Activated CD8-positive, alpha-beta memory T cell treated with anti-CD3 and anti-CD28 coated beads for 1 hour (primary cell): ENCODE measurements at places on chromosomes 4 and X.

GRCh38 chrX:63349307-63349706 lies 1.8 kb downstream of the SPIN4 start:
- DNase-seq: no peak

DNA sequence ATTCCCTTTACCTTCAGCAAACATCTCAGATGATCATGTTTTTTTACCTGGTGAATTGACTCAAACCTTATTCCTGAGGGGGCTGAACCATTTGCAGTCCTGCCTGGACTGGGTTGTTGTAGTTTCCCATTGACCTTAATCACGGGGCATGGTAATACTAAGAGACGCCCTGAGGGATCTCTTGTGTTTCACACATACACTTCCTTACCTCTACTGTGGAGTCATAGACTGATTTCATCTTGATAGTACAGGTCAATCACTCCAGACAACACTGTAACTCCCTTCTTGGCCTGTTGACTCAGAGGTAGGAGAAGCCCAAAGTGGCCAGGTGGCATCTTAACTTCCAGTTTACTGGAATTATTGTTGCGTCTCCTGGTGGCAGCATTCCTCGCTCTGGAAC lies 1064.0 kb upstream of the PCDH10 start:
- no peak for DNase-seq

- DNase-seq: no peak
These were observed 31.2 kb downstream of the PJA1 start for GRCh38 chrX:69133921-69134542.

- DNase-seq: no peak
These were observed 29.2 kb downstream of the ARSJ start for GRCh38 chr4:113950207-113950606.

DNA sequence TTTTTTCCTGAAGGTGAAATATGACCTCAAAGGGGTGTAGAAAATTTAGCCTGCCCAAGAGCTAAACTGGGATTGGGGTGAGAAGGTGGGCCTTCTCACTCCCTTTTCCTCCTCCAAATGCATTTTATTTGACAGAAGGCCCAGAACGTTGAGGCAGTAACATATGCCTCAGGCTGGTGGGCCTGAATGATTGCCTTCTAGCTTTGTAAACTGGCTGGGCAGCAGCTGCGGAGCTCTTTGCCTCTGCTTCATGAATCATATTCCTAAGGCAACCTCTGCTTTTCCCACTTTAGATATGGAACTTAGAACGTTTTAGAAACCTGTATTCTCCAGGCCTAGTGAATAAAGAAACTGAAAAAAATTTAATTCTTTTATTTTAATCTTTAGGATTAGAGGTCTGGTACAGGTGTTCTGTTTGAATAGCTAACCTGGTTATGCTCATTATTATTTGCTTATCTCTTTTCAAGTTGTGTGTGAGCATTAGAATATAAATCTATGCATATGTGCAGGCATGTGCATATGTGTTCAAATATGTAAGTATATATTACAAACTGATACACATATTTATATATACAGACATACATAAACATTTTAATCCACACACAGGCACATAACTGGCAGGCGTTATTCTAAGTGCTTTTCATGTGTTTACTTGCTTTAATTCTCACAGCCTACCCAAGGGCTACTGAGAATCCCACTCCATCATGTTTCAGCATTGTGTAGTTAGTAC lies 11.5 kb downstream of the PRDM8 start:
- no peak for DNase-seq

DNA sequence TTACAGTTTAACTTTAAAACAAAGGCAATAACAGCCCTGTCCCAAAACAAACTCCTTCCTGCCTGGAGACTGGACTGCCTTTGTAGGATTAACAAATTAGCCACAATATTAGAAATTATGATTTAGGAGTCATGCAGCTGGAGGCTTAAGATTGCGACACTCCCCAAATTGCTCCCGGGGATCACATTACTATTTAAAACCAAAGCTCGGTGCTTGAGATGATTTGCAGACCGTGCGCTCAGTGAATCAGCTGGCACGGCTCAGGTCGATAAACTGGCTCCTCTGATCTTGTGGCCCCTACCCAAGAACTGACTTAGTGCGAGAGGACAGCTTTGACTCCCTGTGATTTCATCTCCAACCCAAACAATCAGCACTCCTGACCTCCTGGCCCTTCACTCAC lies 829.3 kb downstream of the NLGN4X start:
- no peak for DNase-seq

GRCh38 chrX:145919400-145919799 lies 101.8 kb downstream of the SLITRK2 start:
- DNase-seq: no peak

- DNase-seq: no peak
These were observed 64.9 kb upstream of the NPY2R start for GRCh38 chr4:155143512-155143911.

DNA sequence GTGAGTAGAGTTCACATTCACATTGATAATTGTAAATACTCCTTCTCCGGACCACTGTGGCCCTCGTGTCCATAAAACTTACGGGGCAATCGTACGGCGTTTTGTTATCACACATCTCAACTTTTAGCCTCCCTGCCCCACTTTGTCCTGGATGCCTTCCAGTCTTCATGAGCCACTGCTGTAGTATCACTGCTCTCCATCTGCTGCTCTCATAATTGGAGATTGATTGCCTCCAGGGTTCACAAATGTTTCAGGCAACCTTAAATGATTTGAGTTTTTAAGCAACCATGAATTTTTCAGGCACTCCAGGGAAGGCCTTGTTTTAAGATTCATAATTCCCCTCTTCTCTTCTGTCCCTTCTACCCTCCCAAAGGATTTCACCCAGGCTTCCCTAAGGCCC lies 28.4 kb downstream of the ALPK1 start:
- no peak for DNase-seq

DNA sequence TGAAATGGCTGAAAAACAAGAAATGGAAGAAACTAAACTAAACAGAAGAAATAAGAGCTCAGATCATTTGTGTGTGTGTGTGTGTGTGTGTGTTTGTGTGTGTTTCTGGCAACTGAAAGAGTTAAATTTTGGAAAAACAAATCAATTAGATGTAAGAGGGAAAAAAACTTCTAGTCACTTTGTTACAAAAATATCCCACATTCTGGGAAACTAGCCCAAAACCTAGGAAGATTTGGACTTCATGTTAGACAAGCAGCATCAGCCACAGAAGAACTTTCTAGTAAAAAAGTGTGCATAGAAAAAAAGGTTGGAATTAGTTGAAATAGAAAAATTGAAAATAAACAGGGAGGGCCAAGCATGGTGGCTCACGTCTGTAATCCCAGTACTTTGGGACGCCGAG lies 111.6 kb upstream of the PRKG2 start:
- DNase-seq: no peak

GRCh38 chr4:86720508-86721068 lies 126.5 kb downstream of the PTPN13 start:
- no peak for DNase-seq

- DNase-seq: no peak
These were observed 385 bp downstream of the LYAR start for GRCh38 chr4:4289597-4289940.

DNA sequence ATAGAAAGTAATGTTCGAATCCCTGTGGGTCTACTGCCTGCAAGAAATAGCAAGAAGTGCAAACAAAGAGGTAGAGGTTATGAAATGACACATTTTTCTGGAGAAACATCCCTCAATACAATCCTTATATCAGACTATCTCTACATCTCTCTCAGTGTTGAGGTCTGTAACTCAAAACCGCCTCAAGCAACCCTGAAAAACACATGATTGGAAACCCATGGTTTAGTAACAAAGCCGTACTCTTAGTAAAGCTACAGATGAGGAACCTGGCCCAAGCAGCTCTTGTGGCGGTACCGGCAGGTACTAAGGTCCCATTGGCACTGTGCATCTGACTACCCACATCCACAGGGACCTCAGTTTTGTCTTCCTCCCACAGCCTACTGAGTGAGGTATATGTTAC lies 53.9 kb downstream of the IRF2 start:
- no peak for DNase-seq

DNA sequence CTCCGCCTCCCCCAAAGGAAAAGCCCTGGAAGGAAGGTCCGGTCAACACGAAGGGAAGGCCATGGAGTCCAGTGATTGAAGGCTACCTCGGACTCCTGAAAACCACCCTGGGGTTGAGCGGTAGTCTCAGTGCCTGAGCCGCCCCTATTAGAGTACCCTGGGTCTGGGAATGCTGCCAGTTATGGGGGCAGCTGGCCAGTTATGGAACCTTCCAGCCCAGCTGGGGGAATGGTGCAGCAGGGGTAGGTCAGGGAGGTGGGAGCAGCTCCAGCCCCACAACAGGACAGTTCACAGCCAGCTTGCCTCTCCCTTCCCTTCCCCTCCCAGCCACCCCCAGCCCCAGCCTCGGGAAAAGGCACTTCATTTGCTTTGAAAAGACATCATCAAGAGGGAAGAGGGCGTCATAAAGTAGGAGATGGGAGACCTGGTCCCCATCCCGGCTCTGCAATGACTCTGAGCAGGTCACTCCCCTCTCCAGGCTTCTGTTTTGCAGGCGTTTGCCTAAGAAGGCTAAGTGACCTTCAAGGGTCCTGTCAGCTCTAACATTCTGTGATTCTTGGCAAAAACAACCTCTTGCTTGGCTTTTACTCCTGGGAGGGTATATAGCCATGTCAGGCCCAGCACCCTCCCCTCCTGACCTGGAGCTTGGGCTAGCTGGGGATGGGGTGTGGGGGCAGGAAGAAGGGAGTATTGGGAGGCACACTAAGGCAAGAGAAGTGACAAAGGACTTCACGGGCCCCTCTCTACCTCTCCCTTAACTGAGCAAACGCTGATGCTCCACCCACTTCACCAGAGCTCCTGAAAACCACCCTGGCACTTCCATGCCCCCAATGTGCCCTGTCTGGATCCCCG lies 8.0 kb downstream of the APLN start:
- no peak for DNase-seq

GRCh38 chr4:30920043-30920442 lies 199.9 kb downstream of the PCDH7 start:
- DNase-seq: no peak

GRCh38 chr4:84496706-84497503 lies 2.2 kb downstream of the NKX6-1 start:
- DNase-seq: no peak

GRCh38 chr4:113142351-113142750 lies 92.9 kb downstream of the ANK2 start:
- DNase-seq: no peak

DNA sequence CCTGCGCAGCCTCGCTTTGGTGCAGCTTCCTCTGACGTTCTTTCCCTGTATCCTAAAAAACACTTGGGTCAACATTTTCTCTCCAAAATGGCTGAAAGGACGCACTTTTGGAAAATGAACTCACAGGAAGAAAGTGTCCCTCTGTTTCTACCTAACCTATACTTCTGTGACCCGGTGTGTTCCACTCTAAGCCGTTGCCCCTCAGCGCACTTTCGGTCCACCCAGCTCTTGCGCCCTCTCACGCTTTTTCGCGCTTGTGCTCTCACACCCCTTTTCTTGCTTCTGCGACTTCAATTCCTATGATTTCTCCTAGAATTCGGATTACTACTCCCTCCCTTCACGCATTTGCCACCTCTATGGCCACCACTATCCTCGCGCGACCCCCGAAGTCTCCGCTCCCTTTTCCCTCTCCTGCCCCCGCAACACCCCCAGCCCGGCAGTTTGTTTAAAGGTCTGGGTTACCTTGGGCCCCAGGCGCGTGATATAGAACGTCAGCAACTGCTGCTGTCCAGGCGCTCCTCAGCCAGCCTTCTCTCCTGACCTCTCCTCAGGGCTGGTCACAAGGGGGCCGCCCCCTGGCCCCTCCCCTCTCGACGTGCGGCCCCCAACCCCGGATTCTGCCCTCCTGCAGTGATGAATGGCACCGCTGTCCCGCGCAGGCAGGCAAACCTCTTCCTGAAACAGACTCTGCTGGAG lies at the start of gene USP51:
Gene USP51, minus strand, starts transcription at position 535 of the 696 bp plus-strand sequence. CDS start 909 bp downstream, outside the sequence.
- DNase-seq: no peak

- DNase-seq: no peak
These were observed 169.9 kb upstream of the RBPJ start for GRCh38 chr4:26150948-26151347.
